Thymus (tissue), 14 donors: ENCODE measurements at places on chromosomes 12 and 14. TPM values are rescaled to one million over a fixed set of nuclear protein-coding genes. Genes with fewer than 3 reads are reported as not detected.

The NKX2-1 gene
- not detected for total RNA-seq

The EAPP gene
- 71.2 TPM for total RNA-seq

The WIF1 gene
- 0.38 TPM for total RNA-seq

The PPP1R1A gene
- 0.09 TPM for total RNA-seq

DNA sequence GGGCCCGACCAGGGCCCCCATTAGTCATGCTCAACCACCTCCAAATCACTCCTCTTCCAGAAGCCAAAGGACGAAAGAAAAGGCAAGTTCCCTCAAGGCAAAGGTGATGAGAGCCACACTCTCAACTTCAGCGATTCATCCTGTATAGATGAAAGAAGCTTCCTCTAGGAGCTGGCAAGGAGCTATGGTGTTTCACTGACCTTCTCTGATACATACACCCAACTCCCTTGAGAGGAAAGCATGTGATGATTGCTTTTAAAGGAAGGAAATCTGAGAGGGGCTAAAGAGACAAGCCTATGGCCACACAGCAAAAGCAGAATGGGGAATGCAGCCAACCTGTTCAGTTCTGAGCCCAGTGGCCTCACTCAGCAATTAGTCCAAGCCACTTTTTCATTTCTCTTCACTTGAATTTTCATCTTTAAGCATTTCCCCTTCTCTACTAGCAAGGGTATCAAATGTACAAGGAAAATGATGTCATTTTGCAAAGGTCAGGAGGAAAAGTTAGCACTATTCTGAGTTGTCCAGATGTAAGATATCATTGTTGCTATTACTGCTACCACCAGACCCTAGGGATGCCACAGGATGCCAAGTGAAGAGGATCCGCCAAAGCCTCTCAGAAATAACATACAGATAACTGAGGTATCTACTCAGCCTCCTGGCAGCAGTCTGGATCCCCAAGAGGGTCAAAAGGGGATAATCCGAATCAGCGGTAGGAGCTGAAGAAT, 82.5 kb downstream of the MAP3K9 start:
- no peak for DNase-seq

DNA sequence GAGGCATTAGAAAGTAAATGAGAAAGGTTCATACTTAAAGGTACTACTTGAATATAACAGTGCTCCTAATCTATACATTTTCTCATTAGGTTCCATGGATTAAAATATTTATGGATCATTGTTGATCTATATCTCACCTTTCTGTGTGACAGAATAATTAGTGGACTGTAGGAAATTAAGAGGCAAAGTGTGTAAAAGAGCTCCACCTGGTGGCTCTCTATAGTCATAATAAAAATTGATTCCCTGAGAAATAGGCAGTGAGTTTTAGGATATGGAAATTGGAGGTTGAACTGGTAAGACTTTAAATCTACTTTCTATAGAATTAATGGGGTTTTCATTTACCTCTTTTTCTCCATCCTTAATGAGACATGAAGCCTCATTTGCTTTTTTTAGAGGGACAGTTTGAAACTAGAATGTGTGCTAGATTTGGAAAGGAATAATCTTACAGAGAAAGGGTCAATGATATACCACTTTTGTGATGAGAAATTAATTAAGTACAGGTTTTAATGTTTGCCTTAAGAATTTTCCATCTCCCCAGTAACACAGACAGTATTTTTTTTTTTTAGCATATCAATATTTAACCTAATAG, 11.8 kb upstream of the DERA start:
- DNase-seq: no peak

GRCh38 chr14:32809255-32809654, 129.4 kb upstream of the NPAS3 start:
- no peak for DNase-seq

DNA sequence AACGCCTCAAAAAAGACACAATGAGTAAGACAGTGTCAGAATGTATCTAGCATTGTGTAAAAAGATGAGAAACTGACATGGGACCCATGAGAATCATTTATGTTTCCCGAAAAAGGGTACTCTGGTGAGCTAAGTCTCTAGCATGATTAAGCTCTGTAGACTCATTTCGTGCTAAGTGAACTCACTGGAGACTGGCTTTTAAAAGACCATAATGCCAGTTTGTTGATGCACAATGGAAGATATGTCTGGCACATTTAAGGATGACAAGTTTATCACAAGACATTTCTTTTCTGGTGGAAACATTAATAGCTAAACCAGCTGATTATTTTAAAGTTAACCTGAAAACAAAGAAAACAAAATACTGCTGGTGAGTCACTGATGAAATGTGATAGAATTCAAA, 233.5 kb downstream of the SLC2A13 start:
- DNase-seq: no peak

GRCh38 chr12:72282721-72283120, 10.6 kb downstream of the TRHDE start:
- no peak for DNase-seq

DNA sequence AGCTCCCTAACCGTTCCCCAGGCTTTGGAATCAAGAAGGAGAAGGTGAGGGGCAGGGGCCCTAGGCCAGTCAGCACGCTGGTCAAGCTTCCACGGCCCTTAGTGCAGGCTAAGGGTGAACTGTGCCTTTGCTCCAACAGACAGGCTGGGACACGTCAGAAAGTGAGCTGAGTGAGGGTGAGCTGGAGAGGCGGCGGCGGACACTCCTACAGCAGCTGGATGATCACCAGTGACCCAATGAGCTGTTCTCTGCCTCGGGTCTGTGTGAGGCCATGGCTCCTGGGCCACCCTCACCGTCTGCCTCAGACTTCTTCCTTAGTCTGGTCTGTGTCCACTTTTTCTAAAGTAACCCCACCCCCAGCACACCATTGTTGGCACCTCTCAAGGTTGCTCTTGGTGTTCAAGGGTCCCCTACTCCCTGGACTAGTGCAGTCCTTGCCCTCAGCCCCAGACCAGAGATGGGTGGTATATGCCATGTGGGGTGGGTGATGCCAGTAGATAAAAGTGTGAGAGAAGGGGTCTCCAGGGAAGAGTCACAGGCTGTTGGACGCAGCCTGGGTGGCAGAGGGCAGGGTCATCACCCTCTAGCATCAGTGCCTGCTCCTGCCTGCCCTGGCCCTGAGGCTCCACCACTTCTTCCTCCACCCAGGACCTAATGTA, 20.7 kb downstream of the PRPF40B start:
- no peak for DNase-seq

GRCh38 chr12:52132754-52133161, 53.3 kb downstream of the SMIM41 start:
- DNase-seq: no peak

GRCh38 chr14:61154641-61155040, 126.5 kb downstream of the TMEM30B start:
- no peak for DNase-seq

DNA sequence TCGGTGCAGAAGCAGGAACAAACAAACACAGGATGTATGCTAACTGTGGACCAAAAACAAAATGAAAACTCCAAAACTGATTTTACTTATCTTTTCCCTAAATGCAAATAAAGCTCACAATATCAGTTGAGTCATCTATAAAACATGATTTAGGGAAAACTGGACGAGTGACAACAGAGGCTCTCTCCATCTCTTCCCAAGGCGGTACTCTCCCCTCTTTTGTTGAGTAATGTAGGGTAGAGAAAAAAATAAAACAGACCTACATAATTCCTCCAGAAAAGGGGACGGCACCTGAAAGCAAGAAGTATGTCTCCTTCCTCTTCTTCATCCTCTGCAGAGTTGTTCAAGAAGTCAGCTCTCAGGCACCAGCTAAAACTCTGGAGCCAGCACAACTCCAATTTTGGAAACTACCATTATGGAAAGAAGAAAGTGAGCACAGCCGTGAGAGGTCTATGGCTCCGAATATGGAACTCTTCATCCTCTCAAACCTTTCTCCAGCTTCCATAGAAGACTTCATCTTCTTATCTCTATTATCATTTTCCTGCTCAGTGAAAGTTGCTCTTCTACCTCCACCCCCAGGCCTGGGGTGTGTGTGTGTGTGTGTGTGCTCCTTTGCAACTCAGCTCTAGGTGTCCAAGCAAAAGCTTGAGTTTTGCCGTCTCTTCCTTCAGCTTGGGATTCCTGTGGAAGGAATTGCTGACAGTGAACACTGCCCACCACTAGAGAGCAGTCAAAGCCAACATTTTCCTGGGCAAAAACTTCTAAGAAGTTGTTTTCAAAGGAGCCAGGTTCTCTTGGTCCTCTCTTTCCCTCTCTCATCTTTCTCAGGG, 155.4 kb downstream of the DIO2 start:
- DNase-seq: no peak

DNA sequence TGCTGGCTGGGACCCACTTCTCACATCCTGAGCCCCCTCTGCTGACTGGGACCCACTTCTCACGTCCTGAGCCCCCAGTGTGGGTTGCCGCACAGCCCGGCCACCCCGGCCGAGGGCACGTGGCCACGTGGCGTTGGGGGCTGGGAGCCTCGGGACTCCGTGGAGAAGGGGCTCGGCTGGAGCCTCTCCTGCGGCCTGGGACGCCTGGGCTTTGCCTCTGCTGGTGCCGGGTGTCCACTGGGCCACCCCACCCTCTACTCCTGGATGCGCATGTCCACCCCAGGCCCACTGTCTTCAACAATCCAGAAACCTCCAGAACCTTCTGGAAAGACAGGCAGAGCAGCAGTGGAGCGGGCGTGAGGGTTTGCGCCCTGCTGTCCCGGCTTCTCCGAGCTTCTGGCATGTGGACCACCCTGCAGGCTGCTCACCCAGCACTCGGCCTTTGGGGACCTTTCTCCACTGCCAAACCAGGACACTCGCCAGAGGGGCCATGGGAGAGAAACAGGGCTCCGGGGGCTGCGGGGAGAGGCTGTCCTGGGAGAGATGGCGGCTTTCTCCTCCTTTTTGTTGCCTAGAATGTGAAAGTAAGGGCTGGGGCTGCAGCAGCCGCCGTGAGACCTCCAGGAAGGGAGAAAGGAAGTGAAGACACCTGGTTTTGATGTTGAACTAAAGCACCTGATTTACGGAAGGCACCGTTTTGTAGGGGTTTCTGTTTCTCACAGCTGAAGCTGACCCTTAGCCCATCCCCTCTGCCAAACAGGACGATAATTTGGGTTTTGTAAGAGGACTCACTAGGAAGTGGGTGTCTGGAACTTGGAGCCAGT, 30.0 kb downstream of the NOC4L start:
- DNase-seq: no peak

GRCh38 chr12:104578453-104578852, 121.7 kb downstream of the CHST11 start:
- DNase-seq: no peak

GRCh38 chr12:60437297-60437696, 841.5 kb downstream of the SLC16A7 start:
- no peak for DNase-seq

DNA sequence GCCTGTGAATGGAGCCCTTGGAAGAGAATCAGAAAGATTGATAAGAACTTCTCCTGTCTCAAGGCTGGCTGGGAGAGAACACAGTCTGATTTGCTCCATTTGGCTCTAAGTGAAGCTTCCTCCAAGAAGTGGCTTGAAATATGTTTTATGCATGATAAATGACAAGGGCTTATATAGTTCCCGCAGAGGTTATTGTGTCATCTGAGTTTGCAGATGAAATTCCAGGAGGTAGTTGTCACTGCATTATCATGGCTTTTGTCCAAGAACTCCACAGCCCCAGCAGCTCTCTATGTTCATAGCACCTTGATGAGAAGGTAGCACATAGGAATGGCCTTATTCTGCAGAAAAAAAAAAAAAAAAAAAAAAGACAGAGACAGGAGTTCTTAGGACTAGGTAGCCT, 108.5 kb downstream of the DACT1 start:
- DNase-seq: no peak

DNA sequence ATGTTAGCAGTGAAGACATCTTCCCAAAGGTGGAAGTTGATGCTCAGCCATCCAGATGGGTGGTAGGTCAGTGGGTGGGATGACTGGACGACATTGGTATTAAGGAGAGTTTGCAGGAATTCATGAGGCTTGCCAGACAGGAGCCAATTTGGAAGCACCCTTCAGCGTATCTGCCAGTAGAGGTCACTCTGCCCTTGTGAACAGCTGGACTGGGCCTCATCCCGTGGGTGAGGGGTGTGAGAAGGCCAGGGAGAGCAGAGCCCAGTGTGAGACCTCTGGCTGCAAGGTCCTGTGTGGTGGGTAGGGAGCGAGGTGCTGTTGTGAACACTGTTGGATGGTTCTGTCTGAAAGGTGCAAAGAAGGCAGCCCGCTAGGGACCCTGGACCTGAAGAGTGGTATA, 37.7 kb downstream of the SLC5A8 start:
- DNase-seq: no peak

DNA sequence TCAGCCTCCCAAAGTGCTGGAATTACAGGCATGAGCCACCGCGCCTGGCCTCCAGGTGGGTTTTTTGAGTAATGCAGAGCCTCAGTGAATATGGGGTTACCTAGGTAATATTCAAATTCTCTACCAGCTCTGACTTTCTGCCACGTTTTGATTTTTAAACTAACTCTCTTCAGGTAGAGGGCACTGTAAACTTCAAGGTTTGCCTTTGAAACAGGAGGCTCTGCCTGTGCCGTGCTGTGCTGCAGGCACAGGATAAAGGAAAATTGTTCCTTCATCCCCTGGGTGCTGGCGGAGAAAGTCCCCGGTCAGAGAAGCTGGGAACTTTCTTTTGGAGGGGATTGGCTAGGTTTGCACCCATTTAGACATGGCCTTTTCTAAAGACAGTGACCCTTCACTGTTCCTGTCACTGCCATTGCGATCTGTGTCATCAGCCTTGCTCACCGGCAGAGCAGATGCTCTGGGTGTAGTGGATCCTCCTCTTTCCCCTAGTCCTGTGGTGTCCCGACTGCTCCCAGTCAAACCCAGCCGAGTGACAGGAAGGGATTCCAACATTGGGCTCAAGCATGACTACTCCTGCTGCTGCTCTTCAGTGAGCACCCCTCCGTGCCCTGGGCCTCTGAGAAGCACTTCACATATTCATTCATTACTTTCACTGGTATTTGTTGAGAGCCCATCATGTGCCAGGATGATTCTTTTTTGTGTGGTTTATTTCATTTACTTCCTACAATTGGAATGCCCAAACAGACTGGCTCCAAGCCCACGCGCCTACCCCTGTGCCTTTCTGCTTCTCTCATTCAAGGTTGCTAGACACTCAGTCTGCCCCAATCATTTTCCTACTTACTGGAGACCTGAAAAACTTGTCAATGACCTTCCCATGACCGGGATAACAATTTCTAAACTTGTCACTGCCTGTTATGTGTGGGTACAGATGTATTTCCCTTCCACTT, 103.6 kb downstream of the TMEM30B start:
- no peak for DNase-seq

DNA sequence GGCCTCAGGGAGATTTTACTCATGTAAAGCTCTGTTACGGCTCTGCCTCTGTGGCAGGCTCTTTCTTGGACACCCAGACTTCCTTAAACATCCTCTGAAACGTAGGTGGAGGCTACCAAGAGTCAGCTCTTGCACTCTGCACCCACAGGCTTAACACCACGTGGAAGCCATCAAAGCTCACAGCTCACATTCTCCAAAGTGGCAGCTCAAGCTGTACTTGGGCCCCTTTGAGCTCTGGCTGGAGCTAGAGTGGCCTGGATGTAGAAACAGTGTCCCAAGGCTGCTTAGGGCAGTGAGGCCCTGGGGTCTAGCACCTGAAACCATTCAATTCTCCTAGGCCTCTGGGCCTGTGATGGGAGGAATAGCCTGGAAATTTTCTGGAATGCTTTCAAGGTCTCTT, 155.3 kb upstream of the CDKN3 start:
- no peak for DNase-seq
